Activated T-helper 1 cell treated with anti-CD3 and anti-CD28 coated beads, Interleukin-2, amount 50 U/mL, for 16 hours (primary cell): ENCODE measurements at places on chromosomes 7 and 10.

- DNase-seq = no peak
Observed at GRCh38 chr7:23944131-23944530, 234.1 kb downstream of the STK31 start.

DNA sequence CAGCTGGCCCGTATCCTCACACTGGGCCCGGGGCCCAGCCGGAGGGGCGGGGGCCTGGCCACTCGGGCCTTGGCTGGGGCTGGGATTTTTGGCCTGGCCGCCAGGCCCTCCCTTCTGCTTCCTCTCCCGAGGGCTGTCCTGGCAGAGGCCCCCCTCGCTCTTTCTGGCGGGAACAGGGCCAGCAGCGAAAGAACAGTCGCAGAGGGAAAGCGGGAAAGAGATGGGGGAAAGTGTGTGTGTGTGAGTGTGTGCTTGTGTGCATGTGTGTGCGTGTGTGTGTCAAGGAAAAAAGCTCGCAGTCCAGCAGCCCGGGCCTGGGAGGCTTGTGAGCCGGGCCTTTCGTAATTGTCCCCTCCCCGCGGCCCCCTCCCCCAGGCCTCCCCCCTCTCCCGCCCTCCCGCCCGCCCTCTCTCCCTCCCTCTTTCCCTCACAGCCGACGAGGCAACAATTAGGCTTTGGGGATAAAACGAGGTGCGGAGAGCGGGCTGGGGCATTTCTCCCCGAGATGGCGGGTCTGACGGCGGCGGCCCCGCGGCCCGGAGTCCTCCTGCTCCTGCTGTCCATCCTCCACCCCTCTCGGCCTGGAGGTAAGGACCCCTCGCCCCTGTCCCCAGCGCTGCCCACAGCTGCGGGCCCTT, at the start of gene ELN:
TSS of gene ELN (plus strand) at position 491 of the 638 bp plus-strand sequence. CDS start at position 506, 15 bp downstream.
- no peak for DNase-seq

- no peak for DNase-seq
Observed at GRCh38 chr7:126398285-126398684, 854.5 kb downstream of the GRM8 start.

- DNase-seq = no peak
Observed at GRCh38 chr10:63497321-63497720, 23.9 kb upstream of the REEP3 start.

DNA sequence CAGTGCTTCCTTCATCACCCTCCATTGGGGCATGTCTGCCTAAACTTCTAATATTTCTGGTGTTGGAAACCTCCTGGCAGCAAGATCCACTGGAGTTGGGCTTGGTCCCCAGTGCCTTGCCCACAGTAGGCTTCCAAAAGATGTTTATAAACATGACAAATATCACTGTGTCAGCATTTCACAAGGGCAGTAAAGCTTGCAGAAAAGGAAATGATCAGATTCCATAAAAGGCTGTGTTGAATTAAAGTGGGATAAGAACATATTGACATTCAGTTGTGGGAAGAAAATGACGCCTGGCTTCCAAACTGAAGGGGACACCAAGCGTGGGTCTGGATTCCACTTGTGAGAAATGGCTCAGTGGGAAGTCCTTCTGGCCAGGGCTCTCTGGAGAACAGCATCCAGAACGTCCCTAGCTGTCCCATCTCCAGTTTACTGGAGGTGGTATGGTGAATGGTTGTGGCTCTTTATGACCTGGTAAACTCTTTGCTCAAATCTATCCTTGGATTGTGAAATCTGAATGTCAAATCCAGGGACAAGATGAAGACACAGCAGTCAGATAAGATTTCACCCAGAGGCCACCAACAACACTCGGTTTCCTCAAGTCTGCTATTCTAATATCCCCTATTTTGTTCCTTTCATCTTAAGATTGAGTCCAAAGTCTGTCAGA, 287.2 kb downstream of the TNS3 start:
- no peak for DNase-seq

DNA sequence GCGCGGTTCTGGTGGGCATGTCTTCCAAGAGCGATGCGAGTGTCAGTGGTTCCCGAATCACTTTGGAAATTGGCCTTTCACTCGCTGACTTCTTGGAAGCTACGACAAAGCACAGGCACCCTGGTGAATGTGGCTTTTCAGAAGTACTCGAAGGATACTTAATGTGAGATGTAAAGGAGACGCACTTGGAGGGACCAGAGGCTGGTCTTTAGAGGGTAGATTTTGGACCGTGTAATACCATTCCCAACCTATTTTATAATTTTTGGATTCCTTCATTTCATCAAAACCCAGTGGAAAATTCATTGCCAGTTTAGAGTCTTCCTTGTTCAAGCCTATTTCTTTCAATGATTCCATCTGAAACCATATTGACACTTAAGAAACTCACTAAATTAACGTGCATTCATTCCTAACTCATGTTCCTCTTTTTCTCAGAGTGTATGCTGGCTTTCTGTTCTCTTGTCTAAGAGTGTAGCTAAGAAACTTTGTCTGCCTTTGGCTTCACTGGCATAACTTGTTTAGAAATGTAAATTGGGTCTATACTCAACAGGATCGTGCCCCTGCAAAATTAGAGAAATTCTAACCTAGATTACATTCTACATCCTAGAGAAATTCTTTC, 645 bp upstream of the COPG2 start:
- DNase-seq = no peak

DNA sequence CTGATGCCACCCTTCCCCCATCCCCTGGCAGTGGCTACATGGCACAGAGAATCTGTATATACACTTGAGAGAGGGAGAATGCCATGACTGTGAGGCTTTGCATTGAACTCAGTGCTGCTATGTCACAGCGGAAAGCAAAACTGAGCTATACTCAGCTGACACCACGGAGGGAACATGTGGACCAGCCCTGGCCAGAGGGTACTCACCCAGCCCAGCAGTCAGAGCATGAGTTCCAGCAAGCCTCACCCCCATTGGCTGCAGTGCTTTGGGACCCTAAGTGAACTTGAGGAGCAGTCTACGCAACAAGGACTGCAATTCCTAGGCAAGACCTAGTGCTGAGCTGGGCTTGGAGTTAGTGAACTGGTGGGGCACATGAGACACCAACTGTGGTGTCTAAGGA, 10.3 kb upstream of the AOC1 start:
- no peak for DNase-seq

DNA sequence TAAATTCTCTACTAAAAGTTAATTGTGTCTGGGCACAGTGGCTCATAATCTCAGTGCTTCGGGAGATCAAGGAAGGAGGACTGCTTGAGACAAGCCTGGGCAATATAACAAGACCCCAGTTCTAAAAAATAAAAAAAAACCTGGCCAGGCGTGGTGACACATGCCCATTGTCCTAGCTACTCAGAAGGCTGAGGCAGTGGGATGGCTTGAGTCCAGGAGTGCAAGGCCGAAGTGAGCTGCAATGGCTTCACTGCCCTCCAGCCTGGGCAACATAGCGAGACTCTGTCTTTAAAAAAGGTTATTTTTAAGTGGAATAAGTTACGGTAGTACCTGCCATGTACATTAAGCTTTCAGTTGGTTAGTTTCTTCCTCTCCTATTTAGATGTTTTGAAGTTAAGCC, 28.9 kb downstream of the CDK14 start:
- DNase-seq = no peak

DNA sequence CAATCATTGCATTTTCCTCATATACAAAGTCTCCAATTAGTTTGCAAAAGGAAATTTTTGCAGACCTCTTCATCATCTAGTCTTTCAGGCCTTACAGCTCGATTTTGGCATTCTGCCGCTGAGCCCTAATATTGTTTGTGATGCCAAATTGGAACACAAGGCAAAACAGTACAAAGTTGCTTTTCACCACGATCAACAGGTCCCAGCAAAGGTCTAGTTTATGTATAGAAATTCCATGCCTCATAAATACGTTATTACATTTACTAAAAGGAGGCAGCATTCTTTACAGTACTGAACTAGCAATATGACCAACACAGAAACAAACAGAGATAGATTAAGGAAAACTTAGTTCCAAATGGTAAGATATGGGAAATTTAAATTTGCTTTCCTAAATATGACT, 7.0 kb upstream of the DNAJC1 start:
- DNase-seq = no peak

- DNase-seq = no peak
Observed at GRCh38 chr7:42227936-42228591, 8.9 kb downstream of the GLI3 start.

DNA sequence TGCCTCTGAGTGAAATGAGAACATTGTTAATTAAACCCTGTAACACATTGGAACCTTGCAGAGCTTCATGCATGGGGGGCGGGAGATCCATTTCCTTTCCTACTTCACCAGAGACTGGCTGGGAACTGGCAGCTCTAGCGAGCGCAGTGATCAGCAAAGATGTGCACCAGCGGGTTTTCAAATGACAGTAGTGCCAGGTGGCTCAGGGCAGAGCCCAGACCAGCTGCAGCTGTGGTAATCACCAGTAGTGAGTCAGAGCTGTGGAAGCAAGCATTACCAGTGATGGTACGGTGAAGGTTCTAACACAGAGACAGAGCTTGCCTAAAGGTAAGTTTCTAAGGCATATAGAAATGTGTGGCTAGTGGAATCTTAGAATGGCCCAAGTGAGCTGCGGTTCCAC, 1009.7 kb upstream of the CELF2 start:
- DNase-seq = no peak

DNA sequence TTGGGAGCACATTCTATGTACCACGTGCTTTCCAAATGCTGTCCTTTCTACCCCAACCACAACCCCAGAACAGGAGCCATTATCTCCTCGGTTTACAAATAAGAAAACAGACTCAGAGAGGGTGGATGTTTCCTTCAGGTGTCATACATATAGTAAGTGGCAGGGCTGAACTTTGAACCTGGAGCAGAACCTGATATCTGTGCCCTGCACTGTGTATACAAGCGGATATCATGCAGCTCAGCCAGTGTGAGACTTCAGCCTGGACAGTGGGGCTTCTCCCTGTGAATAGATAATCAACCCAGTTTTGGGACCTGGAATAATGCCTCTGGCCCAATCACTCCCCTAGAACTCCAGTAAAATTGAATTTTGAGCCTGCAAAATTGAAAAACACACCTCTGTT, 341.1 kb downstream of the GRID1 start:
- DNase-seq = no peak

DNA sequence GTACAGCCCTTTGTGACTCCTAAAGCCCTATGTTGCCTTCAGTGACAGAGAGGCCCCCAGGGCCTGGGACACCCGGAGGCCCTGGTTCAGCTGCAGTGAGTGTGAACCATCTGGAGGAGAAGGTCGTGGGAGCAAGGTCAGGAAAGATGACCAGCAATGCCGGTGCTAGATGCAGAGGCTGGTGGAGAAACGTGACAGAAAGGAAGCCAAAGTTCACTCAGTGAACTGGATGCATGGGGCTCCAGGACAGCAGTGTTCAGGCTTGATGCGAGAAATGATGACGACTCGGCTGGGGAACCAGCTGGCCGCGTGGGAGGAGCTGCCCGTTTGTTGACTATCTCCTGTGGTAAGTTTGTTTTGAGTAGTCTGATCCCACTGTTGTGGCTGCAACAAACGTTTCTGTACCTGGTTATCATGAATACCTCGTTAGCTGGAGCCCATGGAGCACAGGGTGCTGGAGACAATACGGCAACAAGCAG, 54.1 kb upstream of the MKRN1 start:
- no peak for DNase-seq

- no peak for DNase-seq
Observed at GRCh38 chr10:112421731-112422130, 25.0 kb downstream of the ZDHHC6 start.

DNA sequence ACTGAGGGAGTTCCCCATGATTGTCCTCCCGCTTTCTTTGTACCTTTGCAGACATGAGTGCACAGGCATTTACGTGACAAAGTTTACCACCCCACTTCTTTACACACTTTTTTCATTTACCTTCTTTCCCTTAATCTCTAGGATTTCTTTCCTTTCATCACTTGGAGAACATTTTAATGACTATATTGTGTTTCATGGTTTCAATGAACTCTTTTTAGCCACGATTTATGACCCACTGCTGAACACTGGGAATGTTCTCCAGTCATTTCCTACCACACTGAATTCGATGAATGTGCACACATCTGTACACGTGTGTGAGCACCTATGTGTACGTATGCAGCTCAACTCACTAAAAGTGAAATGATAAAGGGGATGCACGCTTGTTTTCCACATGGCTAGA, 371.7 kb upstream of the IGFBP3 start:
- DNase-seq = no peak

- no peak for DNase-seq
Observed at GRCh38 chr10:127402596-127403409, 146.3 kb upstream of the NPS start.

DNA sequence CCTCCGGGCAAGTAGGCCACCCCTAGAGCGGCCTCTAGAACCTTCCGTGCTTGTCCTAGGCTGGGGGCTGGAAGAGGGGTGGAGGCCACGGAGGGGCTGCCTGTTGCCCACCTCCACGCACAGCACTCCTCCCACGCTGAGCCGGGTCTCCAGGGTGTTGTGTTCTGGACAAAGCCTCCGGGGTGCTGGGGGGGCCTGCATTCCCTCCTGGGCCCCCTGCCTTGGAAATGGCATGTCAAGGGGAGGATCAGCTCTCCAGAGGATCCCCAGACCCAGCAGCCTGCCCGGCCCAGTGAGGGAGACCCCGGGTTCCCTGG, 8.1 kb upstream of the TTYH3 start:
- DNase-seq = no peak

- no peak for DNase-seq
Observed at GRCh38 chr7:71264005-71264404, 132.1 kb downstream of the GALNT17 start.

DNA sequence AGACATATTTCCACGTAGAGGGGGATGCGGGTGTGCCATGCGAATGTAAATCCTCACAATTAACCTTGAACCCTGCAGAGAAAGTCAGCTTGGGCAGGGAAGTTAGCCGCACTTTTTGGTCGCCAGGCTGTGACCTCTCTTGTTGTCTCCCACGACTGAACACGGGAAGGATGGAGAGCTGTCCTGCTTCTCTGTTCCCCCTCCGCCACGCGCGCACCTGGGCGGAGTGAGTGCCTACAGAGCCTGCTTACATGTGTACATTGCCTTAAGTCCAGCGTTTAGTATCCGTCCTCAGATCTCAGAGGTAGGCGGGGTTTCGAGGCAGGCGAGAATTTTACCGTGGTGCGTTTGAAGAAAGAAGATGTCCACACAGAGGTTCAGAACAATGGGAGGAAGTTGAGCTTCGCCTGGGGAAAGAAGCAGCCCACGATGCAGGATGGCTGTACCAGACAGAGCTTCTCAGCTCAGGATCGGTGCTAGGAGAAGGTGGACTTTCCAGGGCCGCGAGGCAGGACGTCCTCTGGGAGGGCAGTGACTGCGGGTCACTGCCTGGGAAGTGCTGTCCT, 482 bp upstream of the ERCC6 start:
- DNase-seq = peak; percentile 5

- no peak for DNase-seq
Observed at GRCh38 chr10:22631646-22632278, 82.6 kb downstream of the PIP4K2A start.

- no peak for DNase-seq
Observed at GRCh38 chr10:60209874-60210570, 179.7 kb downstream of the ANK3 start.

GRCh38 chr10:7577579-7577978, 89.2 kb downstream of the ITIH5 start:
- no peak for DNase-seq

- no peak for DNase-seq
Observed at GRCh38 chr10:70889291-70889690, 926 bp upstream of the PCBD1 start.
